ENCODE measurements at places on chromosomes 11 and 22.

DNA sequence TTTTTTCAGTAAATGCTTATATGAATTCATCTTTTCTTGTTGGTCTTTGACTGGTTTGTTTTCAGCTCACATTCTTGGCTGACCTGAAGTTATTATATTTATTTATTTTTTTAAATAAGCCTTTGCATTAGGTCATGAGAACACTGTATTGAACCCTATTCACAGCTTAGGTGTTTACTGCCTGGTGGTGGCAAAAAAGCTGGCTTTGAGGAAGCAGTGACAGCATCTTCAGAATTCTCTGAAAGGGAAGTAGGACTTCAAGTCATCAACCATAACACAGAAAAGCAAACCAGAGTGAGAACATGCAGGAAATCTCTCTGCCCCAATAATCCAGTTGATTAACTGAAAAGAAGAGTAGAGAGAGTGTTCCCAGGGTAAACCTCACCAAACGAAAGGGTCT is 30.3 kb upstream of the MMP13 start:
- DNase-seq, result no peak

DNA sequence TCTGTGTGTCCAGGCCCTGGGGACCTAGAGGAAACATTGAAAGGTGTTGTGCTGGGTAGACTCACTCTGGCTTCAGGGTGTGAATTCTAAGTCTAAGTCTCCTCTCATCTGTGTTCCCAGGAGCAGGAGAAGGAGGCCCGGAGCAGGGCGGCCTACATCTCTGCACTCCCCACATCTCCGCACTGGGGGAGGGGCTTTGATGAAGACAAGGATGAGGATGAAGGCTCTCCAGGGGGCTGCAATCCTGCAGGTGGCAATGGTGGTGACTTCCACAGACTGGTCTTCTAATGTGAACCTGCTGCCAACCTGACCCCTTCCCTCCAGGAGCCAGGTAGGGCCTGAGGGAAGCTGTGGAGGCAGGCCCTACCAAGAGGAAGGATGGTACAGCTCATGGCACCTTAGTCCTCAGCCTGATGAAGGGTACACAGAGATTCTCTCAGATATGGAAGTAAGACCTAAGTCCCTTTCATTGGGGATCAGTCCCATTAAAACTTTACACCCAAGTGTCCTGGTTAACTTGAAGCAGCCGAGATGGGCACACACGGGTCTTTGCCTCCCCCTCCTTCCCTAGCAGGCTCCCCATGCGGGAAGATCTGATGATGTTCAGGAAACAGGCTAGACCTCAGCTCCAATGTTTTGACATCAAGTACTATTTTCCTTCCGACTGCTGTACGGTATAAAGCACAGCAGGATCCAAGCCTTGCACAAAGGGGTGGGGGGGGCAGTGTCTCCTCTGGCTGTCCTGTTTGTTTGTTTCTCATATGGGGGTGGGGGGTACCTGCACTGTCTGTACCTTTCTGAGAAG is 25.0 kb downstream of the USP35 start:
- no peak for DNase-seq

GRCh38 chr11:126546191-126546590 is 190.7 kb downstream of the ST3GAL4 start:
- DNase-seq, result no peak

DNA sequence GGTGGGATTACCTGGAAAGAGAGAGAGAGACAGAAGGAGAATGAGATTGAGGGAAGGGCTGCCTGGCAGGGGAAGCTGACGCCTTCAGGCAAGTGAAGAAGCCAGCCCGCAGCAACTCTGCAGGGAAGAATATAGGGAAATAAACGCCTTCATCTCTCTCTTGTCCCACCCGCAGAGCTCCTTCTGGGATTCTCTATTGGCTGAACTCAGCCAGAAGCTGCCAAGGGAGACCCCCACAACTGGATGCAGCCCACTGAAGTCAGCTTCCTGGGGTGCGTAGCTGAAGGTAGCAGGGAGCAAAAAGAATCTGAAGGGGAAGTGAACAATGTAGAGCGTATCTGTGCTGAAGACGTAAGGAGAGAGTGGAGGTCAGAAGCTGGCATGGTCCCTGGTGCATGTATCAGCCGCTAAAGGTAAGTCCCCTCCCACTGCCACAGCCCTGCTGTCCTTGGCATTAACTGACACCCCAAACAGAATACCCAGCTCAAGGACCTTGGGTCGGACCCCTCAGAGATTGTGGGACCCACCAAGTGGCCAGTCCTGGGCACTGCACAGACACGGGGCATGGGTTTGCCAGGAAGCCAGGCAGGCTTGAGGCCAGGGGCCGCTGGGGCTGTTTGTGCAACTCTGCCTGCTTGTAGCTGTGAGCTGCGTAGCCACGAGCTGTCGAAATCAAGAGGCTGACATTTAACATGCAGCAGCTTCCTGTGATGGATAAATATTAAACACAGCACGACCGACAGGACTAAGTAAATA is 469.9 kb downstream of the MN1 start:
- no peak for DNase-seq
